Activated naive CD8-positive, alpha-beta T cell treated with anti-CD3 and anti-CD28 coated beads for 36 hours (primary cell): ENCODE measurements at places on chromosomes 16 and 17.

DNA sequence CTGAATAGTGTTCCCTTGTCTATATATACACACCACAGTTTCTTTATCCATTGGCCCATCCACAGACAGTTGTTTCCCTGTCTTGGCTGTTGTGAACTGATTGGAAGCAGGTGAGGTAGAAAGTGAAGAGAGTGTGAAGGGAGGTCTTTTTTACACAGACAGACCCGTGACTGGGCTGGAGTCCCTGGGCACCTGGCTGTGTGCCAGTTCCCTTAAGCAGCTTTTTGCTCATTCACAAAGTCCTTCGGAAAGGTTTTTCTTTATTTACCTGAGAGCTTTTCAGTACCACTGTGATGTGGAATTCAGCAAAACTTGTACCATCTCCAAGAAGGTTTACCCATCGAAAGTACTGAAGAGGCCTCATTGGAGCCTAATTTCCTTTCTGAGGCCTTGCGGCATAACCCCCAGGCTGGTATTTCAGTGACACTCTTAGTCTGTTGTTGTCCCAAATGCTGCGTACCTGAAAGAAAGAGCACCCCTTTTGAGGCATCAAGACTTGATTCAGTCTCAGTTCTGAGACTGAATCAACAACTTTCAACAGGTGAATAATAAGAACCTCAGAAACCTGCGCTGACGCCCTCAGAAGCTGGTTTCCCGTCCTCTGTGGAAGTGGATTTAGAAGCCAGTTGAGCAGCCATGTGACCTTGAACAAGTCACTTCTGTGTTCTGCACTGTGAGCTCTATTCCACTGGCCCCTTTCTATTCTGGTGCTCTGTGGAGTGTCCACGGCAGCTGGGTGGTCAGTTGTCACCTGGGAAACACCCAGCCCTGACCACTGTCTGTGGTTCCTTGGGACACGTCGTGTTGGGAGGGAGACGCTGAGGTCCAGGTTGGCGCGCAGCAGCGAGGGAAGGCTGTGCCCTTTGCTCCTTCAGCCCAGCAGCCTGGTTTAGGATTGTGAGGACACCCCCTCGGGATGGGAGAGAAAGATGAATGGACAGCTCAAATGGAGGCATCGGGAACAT is 53.9 kb upstream of the CRISPLD2 start:
- DNase-seq = no peak

DNA sequence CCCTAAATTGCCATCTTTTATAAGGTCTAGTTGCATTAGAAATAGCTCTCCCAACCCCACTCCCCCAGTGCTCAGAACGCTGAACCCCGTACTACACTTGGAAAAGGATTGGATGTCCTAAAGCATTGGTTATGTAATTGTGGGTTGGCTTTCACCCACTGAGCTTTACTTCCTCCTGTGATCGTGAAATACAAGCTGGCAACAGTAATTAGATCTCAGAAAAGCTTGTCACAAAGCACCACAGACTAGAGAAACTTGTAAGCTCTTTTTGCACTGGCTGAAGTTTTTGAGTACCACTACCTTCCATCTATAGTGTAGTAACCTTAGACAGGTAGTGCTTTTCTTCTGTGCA is 54.4 kb downstream of the SIAH1 start:
- DNase-seq = no peak

- no peak for DNase-seq
These were observed 9.6 kb downstream of the POLR2C start for GRCh38 chr16:57471852-57472664.

GRCh38 chr16:53159781-53160436 is 105.1 kb downstream of the CHD9 start:
- DNase-seq = no peak

- no peak for DNase-seq
These were observed 2.4 kb upstream of the SLC47A2 start for GRCh38 chr17:19718613-19719354.

GRCh38 chr17:75910699-75911098 is 6.0 kb upstream of the MRPL38 start:
- DNase-seq = no peak

GRCh38 chr16:68286153-68287074 is 22.1 kb downstream of the SLC7A6 start:
- no peak for DNase-seq

DNA sequence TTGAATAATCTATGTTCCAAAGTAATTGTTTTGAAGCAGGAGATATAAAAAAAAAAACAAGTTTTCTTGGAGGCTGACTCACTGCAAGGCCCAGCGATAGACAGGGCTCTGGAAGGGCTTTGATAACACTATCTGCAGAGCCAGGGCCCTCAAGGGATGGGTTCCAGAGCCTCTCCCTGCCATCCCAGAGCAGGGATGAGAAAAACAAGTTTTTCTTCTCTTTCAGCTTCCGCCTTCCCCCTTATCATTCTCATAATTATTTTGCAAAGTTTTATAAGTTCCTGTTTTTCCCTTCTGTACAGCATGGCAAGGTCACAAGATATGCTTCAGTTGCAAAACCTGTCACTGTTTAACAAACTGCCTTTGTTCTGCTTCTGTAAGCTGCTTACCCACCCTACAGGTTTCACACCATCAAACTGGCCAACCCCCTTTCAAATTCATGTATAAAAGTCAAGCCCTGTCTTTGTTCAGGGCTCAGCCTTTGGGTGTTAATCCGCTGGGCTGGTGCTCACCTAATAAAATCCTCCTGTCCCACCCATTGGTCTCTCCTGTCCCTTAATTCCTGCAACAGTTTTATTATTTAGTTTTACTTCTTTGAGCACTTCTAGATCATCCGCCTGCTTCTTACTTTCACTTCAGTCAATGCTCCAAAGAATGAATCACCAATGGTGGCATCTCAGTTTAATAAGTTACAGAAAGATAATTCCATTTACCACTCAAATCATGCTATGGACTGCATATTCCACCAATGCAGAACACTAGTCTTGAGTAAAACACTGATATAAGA is 5.6 kb upstream of the THUMPD1 start:
- no peak for DNase-seq

- no peak for DNase-seq
These were observed 21.8 kb upstream of the KIF19 start for GRCh38 chr17:74304184-74304583.

- DNase-seq = no peak
These were observed 366.6 kb downstream of the HS3ST4 start for GRCh38 chr16:26058326-26058725.

- DNase-seq = no peak
These were observed 35.4 kb downstream of the TMEM114 start for GRCh38 chr16:8554881-8555280.
